Muscle of leg (tissue), 16 donors: ENCODE measurements at places on chromosomes 11 and 22. TPM values are rescaled to one million over a fixed set of nuclear protein-coding genes. Genes with fewer than 3 reads are reported as not detected.
A peak's percentile ranks its signal among the peaks of the same experiment; 100 is the strongest.

DNA sequence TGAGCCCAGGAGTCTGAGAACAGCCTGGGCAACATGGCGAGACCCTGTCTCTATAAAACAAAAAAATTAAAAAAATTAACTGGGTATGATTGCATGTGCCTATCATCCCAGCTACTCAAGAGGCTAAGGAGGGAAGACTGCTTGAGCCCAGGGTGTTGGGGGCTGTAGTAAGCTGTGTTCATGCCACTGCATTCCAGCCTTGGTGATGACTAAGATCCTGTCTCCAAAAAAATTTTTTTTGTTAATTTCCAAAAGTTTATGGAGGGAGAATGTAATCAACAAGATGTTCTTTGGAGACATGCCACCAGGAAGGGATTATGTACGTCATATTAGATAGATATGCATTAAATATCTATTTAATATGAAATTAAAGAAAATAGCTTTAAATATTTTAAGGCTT lies 267.5 kb downstream of the SBF2 start:
- no peak for DNase-seq

Gene OR52I2
- not detected for total RNA-seq

GRCh38 chr11:68216171-68216938 lies 3.3 kb upstream of the KMT5B start:
- peak; percentile 48 for DNase-seq

DNA sequence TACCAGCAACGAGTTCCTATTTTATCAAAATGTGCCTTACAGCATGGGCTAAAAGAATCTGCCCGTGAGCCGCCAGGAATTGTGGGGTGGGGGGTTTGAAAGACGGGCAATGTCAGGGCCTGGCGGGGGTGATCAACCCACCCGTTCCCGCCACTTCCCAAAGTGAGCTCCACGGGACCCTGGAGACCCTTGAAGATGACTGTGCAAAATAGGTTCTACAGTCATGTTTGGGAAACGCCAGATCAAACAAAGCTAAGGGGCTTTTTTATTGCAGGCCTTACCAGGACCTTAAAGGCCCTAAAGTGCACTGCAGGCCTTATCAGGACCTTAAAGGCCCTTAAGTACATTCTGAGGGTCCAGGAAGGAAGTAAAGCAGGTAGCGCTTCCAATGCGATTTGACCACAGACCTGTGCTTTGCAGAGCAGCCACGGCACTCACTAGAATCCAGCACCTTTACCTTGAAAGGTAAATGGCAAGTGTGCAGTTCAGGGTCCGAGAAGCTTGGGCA lies 404.1 kb downstream of the SHANK2 start:
- DNase-seq: no peak

DNA sequence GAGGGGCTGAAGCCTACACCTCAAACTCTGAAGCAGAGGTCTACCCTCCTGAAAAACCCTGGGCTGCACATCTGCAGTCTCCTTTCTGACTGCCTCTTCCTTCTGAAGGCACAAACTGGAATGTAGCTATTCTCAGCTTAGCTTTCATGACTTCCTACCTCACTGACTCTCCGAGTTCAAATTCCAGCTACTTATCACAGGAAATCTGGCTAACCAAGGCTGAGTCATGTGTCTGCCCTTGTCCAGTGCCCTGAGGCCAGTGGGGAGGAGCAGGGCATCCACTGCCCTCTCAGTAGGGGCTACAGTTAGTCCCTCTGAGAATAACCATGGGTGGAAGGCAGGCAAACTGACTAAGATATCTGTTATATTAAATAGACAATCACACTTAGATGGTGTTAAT lies 29.2 kb downstream of the PDGFD start:
- DNase-seq: no peak

DNA sequence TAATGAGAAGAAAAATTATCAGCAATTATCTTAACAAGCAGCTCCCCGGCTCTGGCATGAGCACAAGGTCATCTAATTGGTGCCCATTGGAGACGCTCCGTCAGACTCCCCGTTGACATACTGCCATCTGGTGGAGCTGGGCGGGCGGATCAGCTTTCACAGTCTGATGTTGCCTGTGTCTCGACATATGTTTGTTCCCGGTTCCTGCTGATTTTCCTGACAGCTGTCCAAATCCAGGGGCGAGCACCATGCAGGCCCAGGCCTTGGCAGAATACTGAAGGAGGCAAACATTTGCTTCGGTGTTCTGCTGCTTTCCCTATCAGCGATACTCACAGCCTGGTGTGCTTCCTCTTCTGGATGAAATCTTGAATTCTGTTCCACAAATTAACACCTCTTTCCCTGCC lies 43.8 kb upstream of the BARX2 start:
- DNase-seq: peak; percentile 92

- no peak for DNase-seq
Measured at GRCh38 chr11:103537904-103538502, 428.8 kb downstream of the DYNC2H1 start.

Gene CABP7
- total RNA-seq: 0.09 TPM

DNA sequence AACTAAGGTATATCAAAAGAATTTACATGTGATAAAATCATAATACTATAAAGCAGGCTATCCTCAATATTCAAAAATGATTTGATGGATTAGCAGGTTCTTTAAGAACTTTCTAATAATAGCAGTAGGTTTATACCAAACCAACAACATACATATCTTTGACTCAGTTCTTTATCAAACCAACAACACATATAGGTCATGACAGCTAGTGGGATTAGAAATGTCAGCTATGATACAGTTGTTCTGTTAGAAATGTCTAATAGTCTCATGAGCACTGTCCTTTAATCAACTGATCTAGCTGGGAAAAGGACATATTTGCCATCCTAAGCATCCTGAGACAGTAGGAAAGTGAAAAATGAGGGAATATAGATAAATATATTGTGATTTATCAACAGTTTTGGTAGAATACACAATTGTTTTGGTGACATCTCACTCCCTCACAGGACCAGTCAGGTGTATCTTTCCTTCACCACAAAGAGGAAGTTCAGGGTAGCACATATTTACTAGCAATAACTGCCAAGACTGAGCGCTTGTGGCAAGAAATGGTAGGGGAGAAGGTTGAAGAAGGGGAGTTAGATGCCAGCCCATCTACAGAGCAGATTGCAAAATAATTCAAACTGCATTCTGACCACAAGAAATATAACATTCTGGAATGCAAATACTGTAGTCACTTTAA lies 90.8 kb upstream of the APOA1 start:
- DNase-seq: no peak

GRCh38 chr11:100777103-100777502 lies 90.0 kb downstream of the ARHGAP42 start:
- DNase-seq: no peak

Gene INSC
- total RNA-seq: 2.1 TPM

- peak; percentile 22 for DNase-seq
Measured at GRCh38 chr11:46913484-46913883, 4.9 kb downstream of the LRP4 start.

- no peak for DNase-seq
Measured at GRCh38 chr11:33598426-33599069, 102.1 kb downstream of the C11orf91 start.
